RKO (cell line): ENCODE measurements at places on chromosomes 3 and 15.

DNA sequence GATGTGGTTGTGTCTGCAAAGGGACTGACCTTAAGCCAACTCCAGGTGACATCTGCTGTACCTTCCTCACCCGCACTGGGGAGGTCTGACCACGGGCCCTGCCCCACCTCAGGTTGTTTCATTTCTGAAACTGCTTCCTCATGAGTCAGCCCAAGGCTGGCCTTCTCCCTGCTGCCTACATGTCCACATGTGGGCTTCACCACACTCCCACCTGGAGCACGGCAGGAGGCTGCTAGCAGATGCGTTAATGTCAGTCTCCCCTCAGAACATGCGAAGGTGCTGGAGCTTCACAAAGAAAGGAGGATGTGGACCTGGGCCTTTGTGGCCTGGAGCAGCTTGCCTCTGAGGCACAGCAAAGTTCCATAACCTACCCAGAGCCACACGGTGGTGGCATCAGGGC is 69.4 kb upstream of the PLXNA1 start:
- no peak for DNase-seq

DNA sequence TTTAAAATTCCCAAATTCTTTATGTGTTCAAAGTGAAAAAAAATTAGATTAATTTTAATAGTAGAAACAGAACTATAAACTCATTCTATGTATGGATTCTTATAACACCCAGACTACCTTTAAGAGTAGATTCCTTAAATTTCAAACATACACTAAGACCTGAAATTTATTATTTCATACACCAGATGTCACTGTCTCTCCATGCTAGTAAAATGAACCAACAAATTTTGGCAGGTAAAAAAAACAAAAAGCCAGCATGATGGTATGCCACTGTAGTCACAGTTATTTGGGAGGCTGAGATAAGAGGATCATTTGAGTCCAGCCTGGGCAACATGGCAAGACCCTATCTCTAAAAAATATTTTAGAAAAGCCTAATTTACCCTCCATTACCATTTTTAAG is 461.3 kb upstream of the NAALADL2 start:
- peak; percentile 66 for DNase-seq

DNA sequence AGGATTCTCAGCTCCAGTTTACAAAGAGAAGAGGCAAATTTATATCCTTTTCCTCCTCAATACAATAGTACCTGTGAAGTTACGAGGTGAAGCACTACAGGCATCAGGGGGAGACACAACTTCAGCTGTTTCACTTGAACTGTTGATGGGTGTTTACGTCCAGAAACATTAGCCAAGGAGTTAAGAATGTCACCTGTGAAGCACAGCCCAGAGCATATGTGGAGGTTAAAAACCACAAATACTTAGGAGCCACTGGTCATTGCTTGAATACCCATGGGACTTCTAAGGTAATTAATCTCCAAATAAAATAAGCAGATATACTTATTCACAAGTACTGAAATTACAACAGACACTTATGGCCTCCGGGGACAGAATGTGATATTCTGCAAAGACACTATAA is 246.5 kb downstream of the ULK4 start:
- no peak for DNase-seq

- no peak for DNase-seq
These were observed 11.1 kb upstream of the CELF6 start for GRCh38 chr15:72331021-72331420.

DNA sequence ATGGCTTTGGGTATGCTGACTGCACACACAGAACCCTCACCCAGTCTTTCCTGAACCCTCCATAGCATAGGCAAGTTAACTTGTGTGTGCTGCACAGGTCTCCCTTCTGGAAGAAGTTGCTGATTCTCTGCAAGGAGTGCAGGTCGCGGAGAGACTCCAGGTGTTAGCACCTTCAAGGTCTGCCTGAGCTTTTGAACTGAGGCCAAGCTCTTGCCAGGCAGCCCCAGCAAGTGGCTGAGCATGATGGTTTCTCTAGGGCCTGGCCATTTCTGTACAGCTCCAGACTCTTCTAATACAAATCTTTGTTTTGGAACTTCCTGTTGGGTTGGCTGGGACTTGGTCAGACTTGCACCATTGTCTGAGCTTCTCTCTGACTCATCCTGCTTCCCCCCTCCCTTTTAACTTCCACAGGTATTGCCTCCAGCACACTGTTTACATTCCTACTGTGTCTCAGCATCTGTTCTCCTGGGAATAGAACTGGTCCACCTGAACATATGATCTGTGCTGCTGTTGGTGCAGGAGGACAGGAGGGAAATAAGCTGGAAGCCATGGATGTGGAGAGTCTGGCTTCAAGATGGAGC is 53.3 kb downstream of the KY start:
- DNase-seq = no peak

- no peak for DNase-seq
These were observed 15.8 kb upstream of the SSUH2 start for GRCh38 chr3:8660175-8661118.

- DNase-seq = no peak
These were observed 211.9 kb downstream of the SV2B start for GRCh38 chr15:91311986-91312385.
